ENCODE measurements at places on chromosomes 1 and 21. TPM values are rescaled to one million over a fixed set of nuclear protein-coding genes. Genes with fewer than 3 reads are reported as not detected.
A peak's percentile ranks its signal among the peaks of the same experiment; 100 is the strongest.

- DNase-seq = no peak
Measured at GRCh38 chr1:29590583-29591565, 354.6 kb downstream of the PTPRU start.

DNA sequence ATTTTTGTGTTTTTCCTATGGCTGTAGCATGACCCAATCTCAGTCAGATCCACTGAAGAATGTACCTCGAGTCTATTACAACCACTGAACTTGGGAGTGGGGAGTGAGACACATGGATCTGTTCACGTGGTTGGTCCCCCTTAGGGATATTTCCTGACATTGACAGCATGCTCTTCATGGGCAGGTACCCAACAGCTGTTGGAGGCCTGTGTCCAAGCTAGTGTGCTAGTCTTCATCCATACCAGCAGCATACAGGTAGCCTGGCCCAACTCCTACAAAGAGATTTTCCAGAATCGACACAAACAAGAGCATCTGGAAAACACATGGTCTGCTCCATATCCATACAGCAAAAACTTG is 34.2 kb upstream of the HSD3B1 start:
- no peak for DNase-seq

Gene MX2
- total RNA-seq = 0.21 TPM

DNA sequence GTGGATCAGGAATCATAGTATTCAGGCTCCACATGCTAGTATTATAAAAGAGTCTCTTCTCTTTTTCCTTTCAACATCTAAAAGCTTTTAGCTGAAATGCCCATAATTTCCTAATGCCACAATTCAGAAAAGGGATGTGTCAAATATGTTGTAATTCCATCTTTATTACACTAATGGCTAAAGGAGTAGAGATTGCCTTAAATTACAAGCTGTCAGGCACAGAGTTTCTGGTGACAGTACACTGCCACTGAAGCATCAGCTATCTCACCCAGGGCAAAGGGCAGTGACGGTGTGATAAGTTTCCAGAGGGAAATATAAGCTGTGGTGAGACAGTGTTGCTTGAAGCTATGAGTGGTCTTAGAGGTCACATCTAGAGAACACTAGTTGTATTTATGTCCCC is 581.1 kb downstream of the KCNT2 start:
- DNase-seq = no peak

DNA sequence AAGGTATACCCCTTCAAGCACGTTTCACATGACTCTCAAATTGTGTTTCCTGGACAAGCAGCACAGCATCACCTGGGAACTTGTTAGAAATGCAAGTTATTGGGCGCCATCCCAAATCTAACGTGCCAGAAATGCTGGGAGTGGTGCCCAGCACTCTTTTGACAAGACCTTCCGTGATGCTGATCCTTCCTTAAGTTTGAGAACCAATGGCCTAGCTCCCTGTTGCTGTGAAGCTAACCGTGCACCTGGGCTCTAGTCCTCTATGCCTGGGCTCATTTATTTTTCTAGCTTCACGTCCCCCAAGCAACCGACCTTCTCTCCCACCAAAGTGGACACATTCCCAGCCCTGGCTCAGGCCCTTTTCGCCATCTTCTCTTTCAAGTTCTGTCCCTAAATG is 4.3 kb downstream of the BEST4 start:
- no peak for DNase-seq

DNA sequence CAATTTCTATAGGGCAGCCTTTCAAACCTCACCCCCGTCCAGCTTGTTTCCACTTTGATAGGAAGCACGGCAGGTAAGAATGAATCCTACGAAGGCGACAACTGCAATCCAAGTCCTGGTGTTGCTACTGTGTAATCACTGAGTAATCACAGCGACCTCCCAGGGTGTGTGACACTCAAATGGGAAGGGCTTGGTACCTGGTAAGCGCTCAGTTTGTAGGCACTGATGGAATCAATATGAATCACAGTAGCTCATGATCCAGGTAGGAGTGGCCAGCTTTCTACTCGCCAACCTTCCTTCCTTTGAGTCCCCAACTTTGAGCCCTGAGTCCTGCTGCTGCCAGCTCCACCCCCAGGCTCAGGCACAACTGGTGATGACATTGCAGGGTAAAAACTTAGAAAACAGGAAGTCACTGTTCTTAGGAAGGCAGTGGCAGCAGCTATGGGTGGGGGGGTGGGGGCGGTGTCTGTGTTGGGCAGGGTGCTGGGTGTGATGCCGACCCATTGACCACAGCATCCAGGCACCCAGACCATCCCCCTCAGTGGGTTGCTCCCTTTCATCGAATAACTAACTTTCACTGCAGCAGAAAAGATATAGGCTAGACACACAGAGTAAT is 70.7 kb downstream of the CD247 start:
- no peak for DNase-seq

Gene GBP5
- total RNA-seq = not detected

Gene SRSF10
- total RNA-seq = 90.0 TPM

DNA sequence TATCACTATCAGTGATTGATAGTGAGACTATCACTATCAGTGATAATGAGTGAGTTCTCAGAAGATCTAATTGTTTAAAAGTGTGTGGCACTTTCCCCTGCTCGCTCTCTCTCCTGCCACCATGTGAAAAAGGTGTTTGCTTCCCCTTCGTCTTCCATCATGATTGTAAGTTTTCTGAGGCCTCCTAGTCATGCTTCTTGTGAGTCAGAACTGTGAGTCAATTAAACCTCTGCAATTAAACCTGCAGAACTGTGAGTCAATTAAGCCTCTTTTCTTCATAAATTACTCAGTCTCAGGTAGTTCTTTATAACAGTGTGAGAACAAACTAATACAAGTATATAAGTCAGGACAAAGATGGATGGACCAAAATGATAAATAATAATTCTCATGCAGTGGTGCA is 7.0 kb upstream of the IL23R start:
- no peak for DNase-seq

- no peak for DNase-seq
Measured at GRCh38 chr1:48263041-48263440, 40.5 kb downstream of the SLC5A9 start.

GRCh38 chr1:44067266-44068250 is 36.3 kb upstream of the SLC6A9 start:
- DNase-seq = no peak

DNA sequence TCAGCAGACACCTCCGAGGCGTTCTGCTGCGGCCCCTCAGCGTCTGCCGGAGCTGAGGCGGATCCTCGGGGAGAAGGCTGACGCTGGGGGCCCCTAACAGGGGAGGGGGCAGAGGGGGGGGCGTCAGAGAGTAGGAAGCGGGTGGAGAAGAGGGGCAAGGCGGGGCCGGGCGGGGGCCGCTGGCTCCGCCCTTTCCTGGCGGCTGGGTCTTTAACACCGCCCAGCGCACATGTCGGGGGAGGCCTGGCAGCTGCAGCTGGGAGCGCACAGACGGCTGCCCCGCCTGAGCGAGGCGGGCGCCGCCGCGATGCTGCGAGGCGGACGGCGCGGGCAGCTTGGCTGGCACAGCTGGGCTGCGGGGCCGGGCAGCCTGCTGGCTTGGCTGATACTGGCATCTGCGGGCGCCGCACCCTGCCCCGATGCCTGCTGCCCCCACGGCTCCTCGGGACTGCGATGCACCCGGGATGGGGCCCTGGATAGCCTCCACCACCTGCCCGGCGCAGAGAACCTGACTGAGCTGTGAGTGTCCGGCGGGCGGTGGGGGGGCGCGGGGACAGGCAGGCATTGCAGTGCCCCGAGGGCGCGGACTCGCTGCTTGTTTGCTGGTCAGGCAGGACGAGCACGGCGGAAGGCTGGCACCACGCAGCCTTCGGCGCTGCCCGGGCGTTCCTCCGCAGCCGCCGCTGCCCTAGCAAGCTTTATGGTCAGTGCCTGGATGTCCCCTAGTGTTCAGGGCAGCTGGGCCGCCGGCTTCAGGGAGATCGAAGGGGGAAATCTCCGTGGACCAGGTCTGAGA is at the start of gene NTRK1:
Gene NTRK1 (plus strand): TSS at position 238 of the 796 bp plus-strand sequence. CDS start 70 bp downstream, at position 308.
- no peak for DNase-seq

- DNase-seq = no peak
Measured at GRCh38 chr1:29793653-29794348, 557.5 kb downstream of the PTPRU start.

GRCh38 chr1:193927550-193927949 is 741.1 kb upstream of the B3GALT2 start:
- no peak for DNase-seq

- DNase-seq = no peak
Measured at GRCh38 chr1:98421085-98421435, 240.5 kb upstream of the SNX7 start.

DNA sequence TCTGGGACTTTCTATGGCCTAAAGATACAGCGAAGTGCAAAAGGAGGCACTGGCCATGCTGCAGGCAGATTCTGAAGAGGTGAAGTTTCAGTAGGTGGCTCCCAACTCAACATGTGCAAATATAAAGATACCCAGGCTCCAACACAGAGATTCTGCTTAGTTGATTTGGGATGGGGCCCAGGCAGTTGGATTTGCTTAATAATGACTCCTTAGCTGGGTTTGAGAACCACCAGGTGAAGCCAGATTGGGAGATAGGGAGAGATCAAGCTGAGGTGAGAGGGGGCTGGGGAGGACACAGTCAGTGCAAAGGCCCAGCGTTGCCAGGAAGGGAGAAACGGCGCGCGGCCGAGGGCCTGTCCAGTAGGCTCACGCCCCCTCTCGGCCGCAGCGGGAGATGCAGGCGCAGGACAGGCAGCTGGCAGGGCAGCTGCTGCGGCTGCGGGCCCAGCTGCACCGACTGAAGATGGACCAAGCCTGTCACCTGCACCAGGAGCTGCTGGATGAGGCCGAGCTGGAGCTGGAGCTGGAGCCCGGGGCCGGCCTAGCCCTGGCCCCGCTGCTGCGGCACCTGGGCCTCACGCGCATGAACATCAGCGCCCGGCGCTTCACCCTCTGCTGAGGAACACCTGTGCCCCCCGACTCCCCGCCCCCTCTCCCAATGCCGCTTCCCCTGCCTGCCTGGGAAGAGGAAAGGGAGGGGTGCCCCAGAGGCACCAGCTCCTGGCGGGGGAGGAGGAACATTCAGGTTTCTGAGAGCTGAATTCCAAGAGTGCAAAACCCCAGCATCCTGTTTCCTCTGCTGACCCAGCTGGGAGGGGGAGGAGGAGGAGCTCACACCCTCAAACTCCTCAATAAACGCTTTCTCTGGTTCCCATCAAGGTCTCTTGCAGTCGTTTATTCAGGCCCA is 1.2 kb downstream of the FAM167B start:
- DNase-seq = peak; percentile 53

Gene PDZK1
- 2.0 TPM for total RNA-seq
